Left lobe of liver (tissue), 2 donors: ENCODE measurements at places on chromosomes 6 and 20.

DNA sequence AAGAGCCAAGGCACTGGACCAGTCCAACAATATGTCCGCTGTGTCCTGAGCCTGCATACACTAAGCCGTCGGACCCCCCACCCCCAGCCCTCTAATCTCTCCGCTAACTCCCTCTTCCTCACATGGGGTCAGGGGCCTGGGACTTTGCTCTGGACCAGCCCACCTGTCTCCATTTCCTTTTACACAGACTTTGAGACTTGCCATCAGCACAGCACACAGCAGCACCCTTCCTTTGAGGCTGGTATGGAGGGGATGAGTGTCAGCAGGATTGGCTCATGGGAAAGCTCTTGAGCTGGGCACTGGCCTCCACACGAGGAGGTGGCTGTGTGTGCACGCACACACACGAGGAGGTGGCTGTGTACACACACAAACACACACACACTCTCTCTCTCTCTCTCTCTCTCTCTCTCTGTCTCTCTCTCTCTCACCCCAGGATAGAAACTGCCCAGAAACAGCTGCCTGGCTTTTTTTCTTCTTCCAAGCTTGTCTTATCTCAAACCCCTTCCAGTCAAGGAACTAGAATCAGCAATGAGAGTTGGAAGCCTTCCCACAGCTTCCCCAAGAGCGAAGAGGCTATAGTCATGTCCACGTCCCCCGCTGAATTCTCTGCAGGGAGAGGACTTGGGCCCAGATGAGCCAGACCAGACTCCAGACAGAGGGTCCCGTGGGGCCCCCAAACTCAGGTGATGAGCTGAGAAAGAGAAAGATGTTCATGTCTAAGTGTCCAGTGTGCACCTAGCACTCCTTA, 18.6 kb downstream of the SLC9A8 start:
- DNase-seq: no peak

- DNase-seq: peak; percentile 85
These were observed 423.7 kb upstream of the MARCKS start for GRCh38 chr6:113433335-113433991.

DNA sequence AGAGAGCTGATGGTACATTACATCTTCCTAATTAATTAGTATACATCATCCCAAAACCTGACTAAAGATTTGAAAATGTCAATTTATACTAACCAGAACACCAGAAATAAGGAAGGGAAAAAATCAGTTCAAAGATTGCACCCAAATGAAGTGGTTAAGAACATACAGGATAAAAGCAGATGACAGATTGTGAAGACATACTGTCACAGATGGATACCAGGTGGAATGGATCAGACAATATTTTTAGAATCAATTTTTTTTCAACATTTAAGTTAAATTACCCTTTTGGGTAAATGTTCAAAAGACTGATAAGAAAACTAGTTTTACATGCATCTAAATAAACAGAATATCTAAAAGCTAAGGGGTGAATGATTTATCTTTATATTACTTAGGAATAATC, 47.6 kb downstream of the EPHA7 start:
- no peak for DNase-seq

DNA sequence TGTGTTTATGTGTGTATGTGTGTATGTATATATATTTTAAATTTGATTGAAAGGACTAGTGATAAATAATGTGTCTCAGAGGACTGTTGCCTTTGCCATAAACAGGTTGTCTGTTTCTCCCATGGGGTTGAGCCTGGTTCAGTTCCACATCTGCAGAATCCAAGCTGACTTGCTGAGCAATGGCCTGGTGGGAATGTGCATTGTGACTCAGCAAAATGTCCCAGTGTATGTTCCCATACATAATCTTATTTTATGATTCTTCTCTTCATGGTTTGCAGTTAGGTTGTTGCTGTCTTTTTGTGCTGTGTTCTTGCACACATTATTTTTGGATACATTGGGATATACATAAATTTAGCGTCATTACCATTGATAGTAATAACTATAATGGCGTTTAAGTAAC, 115.6 kb upstream of the SLC24A3 start:
- no peak for DNase-seq

DNA sequence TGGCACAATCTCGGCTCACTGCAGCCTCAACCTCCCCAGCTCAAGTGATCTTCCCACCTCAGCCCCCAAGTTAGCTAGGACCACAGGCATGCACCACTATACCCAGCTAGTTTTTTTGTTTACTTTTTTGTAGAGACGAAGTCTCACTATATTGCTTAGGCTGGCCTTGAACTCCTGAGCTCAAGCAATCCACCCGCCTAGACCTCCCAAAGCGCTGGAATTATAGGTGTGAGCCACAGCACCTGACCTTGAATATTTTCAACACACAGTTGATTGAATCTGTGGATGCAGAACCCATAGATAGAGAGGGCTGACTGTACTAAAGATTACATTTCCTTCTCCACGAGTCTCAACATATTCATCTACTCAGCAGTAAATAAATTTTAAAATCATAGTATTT, 15.6 kb downstream of the CDK19 start:
- no peak for DNase-seq

DNA sequence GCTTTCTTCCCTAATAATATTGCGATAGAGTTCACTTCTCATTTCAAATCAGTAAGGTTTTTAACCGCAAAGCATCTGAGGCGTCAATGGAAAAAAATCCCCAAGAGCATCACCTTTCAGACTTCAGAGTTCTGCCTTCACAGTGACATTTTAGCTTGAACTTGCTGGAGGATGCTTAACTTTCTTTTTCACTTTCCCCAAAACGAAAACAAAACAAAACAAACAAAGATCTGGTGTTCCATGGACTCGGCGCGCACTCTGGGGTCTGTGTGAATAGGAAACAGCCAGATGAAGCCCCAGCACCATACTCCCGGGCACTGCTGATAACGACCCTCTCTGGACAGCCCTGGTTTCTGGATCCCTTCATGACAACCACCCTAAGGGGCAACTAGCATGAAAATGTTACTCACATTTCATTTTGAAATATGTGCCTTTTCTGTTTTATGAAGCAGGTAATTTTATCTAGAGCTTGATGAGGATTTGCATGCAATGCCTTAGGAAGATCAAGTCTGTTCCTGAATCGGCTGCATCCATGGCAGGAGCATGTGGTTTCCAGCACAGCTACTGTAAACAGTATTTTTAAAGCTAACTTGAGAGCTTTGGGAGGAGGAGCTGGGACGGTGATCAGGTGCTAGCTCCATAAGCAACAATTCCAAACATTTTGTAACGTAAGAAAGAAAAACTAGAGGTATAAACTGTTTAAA, 44.5 kb downstream of the RAMACL start:
- DNase-seq: no peak

- no peak for DNase-seq
These were observed 757 bp upstream of the R3HDML start for GRCh38 chr20:44336086-44336485.

GRCh38 chr6:159259441-159260125, 90.4 kb downstream of the FNDC1 start:
- peak; percentile 51 for DNase-seq

DNA sequence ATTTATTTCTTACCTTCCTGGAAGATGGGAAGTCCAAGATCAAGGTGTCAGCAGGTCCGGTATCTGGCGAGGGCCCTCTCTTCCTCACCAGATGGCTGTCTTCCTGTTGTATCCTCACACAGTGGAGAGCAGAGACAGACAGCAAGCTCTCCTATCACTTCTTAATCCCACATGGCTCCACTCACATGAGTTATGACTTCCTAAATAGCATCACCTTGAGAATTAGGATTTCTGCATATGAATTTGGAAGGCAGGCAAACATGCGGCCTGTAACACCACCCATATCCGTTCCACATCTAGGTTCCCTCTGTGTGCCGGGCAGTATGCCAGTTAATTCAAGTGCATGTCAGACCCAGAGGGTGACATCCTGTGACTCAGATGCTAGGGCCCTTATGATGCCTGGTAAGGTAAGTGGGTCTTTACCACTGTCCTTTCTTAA, 2.1 kb downstream of the RAET1E start:
- DNase-seq: no peak

DNA sequence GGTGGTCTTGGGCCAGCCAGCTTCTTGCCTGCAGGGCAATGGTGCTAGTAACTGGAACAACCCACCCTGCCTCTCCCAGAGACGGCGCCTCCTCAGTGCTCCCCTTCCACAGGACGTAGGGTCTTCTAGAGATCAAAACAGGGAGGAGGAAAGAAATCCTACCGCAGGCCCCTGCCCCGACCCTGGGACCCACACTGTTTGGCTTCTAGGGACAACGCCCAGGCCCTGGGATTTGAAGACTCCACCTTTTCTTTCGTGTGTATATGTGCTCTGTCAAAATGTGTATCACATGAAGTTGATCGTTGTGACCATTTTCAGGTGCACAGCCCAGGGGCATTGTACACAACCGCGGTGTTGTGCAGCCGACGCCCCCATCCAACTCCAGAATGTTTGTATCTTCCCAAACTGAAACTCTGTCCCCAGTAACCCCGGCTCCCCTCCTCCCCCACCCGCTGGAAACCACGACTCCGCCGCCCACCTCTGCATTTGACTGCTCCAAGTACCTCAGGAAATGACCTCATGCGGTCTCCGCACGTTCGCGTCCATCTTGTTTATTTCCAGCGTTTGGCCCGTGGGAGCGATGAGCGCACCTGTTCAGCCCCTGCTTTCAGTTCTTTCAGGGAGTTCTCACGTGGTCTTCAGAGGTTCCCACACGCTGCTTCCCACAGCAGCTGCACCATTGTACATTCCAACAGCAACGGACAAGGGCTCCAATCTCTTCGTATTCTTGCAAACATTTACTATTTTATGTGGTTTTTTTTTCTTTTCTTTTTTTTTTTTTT, 3.4 kb upstream of the BHLHE23 start:
- DNase-seq: no peak

DNA sequence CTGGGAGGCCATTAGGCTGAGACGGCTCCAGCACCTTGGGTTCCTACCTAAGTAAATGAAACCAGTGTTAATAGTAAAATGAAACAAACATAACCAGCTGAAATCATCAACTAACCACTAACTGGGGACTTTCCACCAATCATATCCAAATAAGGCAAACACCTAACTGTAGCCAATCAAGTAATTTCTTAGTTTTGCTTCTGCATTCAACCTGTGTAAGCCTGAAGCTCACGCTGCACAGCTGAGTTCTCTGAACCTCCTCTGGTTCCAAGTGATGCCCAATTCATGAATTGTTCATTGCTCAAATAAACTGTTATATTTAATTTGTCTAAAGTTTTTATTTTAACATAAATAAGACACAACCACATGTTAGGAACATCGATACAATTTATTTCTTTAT, 22.5 kb downstream of the KLHL32 start:
- DNase-seq: no peak

DNA sequence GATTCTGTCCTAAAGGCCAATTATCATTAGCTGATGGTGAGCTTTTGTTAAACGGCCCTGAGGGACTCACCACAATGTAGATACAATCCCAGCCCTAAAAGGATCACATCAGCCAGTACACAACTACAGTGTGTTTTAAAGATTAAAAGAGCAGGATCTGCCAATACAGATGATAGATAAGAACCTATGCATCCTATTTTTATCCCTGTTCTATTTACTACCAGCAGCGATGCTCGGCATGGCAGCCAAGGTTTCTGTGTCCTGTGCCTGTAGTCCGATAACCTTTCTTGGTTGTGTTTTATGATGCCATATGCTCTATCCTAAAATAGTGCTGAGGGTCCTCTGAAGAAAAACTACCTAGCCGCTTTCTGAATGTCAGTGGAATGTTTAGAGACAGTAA, 289.4 kb downstream of the PHACTR1 start:
- no peak for DNase-seq

GRCh38 chr6:116190550-116190949, 63.3 kb downstream of the TSPYL4 start:
- DNase-seq: no peak

- DNase-seq: no peak
These were observed 247.8 kb downstream of the CD83 start for GRCh38 chr6:14365393-14365792.

DNA sequence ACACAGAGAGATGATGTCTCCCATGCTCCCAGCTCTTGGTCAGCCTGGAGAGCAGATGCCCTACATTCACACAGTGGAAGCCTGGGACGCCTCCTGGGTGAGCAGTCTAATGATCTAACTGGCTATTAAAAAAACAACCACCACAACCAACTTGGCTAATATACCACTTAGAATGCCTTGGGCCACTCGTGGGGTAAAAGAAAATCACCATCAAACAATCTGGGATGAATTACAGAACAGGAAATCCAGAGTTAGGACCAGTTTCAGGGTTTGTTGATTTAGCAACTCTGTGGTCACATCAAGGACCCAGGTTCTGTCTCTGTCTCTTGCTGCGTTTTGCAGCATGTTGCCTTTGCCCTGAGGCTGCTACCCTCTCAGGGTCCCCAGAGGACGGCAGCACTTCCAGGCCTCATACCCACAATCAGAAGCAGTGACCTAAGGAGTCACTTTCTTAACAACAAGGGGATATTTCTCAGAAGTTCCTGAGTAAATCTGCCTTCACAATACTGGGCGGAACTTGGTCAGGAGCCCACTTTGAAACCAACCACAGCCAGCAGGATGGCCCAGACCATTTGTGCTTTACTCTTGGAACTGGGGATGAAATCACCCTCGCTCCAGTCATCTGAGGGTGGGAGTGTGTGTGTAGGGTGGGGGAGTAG, 118.7 kb downstream of the CLIC5 start:
- DNase-seq: no peak

- no peak for DNase-seq
These were observed 501.6 kb upstream of the MAP3K7 start for GRCh38 chr6:91088515-91088914.

GRCh38 chr6:130421585-130421984, 55.8 kb downstream of the TMEM200A start:
- no peak for DNase-seq
